ENCODE measurements at places on chromosomes 1 and 21. TPM values are rescaled to one million over a fixed set of nuclear protein-coding genes. Genes with fewer than 3 reads are reported as not detected.

Gene KDF1
- total RNA-seq: not detected

Gene GRHL3
- not detected for total RNA-seq

Gene HIPK1
- total RNA-seq: 23.3 TPM

Gene SH3BGRL3
- total RNA-seq: 162 TPM

Gene ILDR2
- not detected for total RNA-seq
